ENCODE measurements at places on chromosomes 5 and 9. TPM values are rescaled to one million over a fixed set of nuclear protein-coding genes. Genes with fewer than 3 reads are reported as not detected.

GRCh38 chr5:172350212-172351181 is 66.9 kb upstream of the UBTD2 start:
- peaks cover 91% of the 10 kb centered on the region for H3K36me3 ChIP-seq
- DNase-seq: no peak
- H3K4me1 ChIP-seq: peaks cover 18% of the 10 kb centered on the region
- no peak overlapping the region for H3K27ac ChIP-seq
- H3K27me3 ChIP-seq: no peaks in the 10 kb centered on the region

DNA sequence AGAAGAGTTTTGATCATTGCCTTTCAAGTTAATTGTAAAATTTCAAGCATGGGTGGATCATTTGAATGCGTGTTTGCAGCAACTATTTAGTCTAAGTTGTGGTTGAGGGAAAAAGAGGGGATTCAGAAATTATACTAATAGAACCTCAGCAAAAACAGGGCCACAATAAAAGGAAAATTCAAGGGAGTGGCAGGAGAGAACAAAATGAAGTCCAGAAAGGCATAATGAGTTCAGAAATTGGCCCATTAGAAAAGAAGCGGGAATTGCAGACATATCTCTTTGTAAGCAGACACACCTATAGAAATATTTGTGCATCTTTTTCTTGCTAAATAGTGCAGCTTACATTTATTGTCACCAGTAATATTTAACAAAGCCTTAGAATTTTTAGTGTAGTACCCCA is 960.0 kb downstream of the CDH12 start:
- no peak for DNase-seq
- no peaks in the 10 kb centered on the region for H3K4me1 ChIP-seq

CFAP77 gene
- not detected for total RNA-seq

DNA sequence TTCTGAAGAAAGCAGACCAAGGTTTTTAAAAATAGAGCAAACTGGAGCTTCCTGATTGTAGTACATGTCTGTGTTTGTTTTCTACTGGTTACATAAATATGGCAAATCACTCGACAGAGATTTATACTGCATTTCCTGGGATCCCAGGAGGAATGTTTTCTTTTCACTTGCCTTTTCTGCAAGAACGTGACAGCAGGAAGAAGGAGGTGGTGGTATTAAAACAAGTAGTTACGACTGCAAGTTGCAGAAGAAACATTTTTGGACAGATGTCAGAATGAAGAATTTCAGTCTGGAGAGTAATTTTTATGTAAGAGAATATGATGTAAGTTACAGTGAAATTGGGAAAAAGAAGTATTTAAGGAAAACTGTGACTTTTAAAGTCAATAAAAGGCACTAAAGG is 253.7 kb upstream of the NFIL3 start:
- no peaks in the 10 kb centered on the region for H3K36me3 ChIP-seq
- no peak overlapping the region for H3K4me3 ChIP-seq
- DNase-seq: no peak
- no peak overlapping the region for H3K27ac ChIP-seq
- H3K27me3 ChIP-seq: no peaks in the 10 kb centered on the region
- peaks cover 10% of the 10 kb centered on the region for H3K4me1 ChIP-seq

DNA sequence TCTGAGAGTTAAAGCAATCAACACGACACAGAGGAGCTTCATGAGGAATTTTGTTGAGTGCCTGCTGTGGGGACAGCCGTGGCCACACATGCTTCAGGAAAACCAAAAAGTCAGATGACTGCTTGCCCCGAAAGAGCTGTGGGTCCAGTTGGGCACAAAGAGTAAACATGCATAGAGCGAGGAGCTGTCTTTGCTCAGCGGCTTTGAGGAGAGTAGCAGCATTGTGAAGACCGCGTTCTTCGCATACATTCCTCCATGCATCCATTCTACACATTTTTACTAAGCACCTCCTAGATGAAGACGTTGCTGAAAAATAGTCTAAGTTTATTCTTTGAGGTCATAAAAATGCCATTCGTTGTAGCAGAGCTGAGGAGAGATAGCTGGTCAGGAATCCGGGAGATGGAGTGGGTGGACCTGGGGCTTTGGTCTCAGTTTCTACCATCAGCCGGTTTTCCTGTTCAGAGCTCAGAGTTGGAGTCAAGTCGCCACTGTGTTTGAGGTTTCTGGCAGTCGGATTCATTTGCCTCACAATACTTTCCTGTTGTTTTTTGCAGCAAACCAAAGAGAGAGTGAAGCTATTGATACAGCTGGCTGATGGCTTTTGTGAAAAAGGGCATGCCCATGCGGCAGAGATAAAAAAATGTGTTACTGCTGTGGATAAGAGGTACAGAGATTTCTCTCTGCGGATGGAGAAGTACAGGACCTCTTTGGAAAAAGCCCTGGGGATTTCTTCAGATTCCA is 194.5 kb upstream of the OTULINL start:
- peaks cover 94% of the 10 kb centered on the region for H3K36me3 ChIP-seq
- H3K4me1 ChIP-seq: no peaks in the 10 kb centered on the region
- no peak overlapping the region for H3K4me3 ChIP-seq
- no peak overlapping the region for H3K27ac ChIP-seq
- H3K27me3 ChIP-seq: no peaks in the 10 kb centered on the region

STPG3 gene
- total RNA-seq: not detected

- H3K4me1 ChIP-seq: no peaks in the 10 kb centered on the region
- no peak for DNase-seq
- no peak overlapping the region for H3K4me3 ChIP-seq
- no peaks in the 10 kb centered on the region for H3K27me3 ChIP-seq
Measured at GRCh38 chr9:90020276-90020871, 415.6 kb downstream of the GADD45G start.

- no peak overlapping the region for H3K27ac ChIP-seq
- H3K27me3 ChIP-seq: no peaks in the 10 kb centered on the region
- no peaks in the 10 kb centered on the region for H3K36me3 ChIP-seq
- no peak for DNase-seq
Measured at GRCh38 chr5:17360879-17361278, 137.2 kb upstream of the TAF11L2 start.

- no peak overlapping the region for H3K27ac ChIP-seq
- H3K36me3 ChIP-seq: no peaks in the 10 kb centered on the region
- no peaks in the 10 kb centered on the region for H3K27me3 ChIP-seq
- H3K4me3 ChIP-seq: no peak overlapping the region
Measured at GRCh38 chr5:126809916-126810315, 33.0 kb downstream of the LMNB1 start.

GRCh38 chr9:125805586-125805985 is 58.4 kb downstream of the PBX3 start:
- H3K4me3 ChIP-seq: no peak overlapping the region
- H3K27ac ChIP-seq: no peak overlapping the region
- no peaks in the 10 kb centered on the region for H3K27me3 ChIP-seq
- no peaks in the 10 kb centered on the region for H3K36me3 ChIP-seq
- no peaks in the 10 kb centered on the region for H3K4me1 ChIP-seq
- DNase-seq: no peak

GRCh38 chr5:155017610-155018009 is 4.1 kb downstream of the KIF4B start:
- DNase-seq: no peak
- no peaks in the 10 kb centered on the region for H3K36me3 ChIP-seq
- H3K4me3 ChIP-seq: no peak overlapping the region
- no peak overlapping the region for H3K27ac ChIP-seq

DNA sequence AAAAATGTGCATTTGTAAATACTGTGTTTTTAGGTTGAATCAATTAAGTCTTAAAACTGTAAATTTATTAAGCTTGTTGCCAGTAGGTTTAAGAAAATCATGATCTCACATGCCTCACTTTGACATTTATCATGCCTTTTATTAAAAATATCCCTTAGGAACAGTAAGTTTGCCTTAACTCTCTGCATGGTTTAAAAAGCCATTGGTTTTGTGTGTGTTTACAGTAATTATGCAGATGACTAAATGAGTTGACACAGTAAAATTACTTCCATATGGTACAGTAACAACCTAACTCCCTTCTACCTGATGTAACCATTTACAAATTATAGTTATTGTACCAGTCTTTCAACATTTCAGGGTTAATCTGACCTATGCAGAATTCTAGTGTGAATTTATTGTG is 6.5 kb downstream of the RPS6 start:
- H3K27me3 ChIP-seq: no peaks in the 10 kb centered on the region
- no peak overlapping the region for H3K4me3 ChIP-seq
- H3K36me3 ChIP-seq: peaks cover 42% of the 10 kb centered on the region
- no peak overlapping the region for H3K27ac ChIP-seq

DNA sequence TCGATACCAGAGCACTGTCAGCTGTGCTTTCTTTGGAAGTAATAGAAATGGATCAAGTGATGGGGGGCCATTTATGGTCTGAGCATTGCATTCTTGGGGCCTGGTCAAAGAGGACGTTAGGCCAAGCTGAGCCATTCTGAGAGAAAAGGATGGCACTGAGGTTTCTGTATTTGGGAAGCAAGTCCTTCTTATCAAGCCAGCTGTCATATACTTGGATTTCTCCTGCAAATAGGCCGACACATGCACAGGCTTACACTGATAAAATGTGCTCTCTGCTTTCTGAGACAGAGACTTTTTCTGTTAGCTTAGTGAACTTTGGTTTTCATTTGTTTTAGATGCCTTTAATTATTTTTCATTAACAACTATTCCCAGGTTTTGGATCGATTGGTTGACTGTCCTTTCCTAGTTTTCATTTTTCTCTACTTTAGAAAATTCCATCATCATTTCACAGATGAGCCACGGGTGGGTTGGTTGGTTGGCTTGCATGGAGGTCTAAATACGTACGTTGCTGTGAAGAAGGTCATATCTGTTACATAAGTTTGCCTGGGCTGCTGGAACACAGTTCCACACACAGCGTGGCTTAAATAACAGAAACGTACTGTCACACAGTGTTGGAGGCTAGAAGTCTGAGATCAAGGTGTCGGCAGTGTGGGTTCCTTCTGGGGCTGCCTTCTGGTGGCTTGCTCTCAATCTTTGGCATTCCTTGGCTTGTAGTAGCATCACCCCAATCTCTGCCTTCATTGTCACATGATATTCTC is 20.3 kb downstream of the TMOD1 start:
- no peak overlapping the region for H3K27ac ChIP-seq
- H3K36me3 ChIP-seq: no peaks in the 10 kb centered on the region
- H3K4me3 ChIP-seq: no peak overlapping the region
- H3K4me1 ChIP-seq: no peaks in the 10 kb centered on the region

PCSK5 gene
- total RNA-seq: 1.8 TPM

GRCh38 chr5:54832045-54832444 is 153.3 kb downstream of the ESM1 start:
- H3K4me1 ChIP-seq: no peaks in the 10 kb centered on the region
- H3K27ac ChIP-seq: no peak overlapping the region
- H3K4me3 ChIP-seq: no peak overlapping the region
- no peaks in the 10 kb centered on the region for H3K36me3 ChIP-seq
- H3K27me3 ChIP-seq: no peaks in the 10 kb centered on the region

DNA sequence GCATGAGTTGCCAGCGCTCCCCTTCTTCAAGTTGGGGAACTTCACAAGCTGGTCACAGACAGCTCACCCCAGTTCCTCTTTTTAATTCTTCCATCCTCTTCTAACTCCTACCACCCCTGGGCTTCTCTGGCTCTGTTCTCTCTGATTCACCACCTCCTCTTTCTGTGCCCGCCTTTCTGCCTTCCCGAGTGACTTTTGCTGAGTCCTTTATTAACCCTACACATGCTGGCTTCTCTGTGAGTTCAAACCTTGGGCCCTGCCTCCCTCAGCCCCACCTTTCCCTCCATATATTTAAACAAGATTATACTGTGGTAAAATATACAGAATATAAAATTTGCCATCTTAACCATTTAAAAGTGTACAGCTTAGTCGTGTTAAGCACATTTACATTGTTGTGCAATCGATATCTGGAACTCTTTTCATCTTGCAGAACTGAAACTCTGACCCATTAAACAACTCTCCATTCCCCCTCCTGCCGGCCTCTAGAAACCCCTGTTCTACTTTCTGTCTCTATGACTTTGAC is 32.0 kb downstream of the SLC46A2 start:
- no peak overlapping the region for H3K4me3 ChIP-seq
- no peak overlapping the region for H3K27ac ChIP-seq
- H3K4me1 ChIP-seq: peaks cover 4% of the 10 kb centered on the region
- peaks cover 8% of the 10 kb centered on the region for H3K36me3 ChIP-seq
- H3K27me3 ChIP-seq: no peaks in the 10 kb centered on the region

DNA sequence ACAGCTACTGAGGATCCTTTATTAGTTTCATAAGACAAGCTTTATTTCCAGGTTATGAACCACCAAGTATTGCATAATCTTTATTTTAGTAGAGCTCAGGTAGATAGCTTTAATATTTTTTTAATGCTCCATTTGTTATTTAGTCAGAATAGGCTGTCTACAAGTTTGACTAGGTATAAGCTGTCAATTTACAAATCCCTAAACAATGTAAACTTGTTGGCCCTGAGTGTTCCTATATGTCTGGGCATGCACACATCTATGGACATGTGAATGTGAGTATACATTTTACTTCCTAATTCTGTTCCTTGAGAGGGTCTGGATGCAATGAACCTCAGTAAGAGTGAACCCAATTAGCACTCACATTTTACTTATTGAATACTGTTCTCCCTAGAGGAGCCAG is 722.2 kb upstream of the PTPRD start:
- H3K27ac ChIP-seq: no peak overlapping the region
- no peak overlapping the region for H3K4me3 ChIP-seq
- H3K27me3 ChIP-seq: no peaks in the 10 kb centered on the region

- H3K36me3 ChIP-seq: no peaks in the 10 kb centered on the region
- no peak overlapping the region for H3K27ac ChIP-seq
- no peak overlapping the region for H3K4me3 ChIP-seq
- H3K27me3 ChIP-seq: no peaks in the 10 kb centered on the region
- peaks cover 21% of the 10 kb centered on the region for H3K4me1 ChIP-seq
Measured at GRCh38 chr9:91187965-91188344, 173.8 kb downstream of the AUH start.

GRCh38 chr5:42089705-42090104 is 164.6 kb downstream of the FBXO4 start:
- no peaks in the 10 kb centered on the region for H3K27me3 ChIP-seq
- no peaks in the 10 kb centered on the region for H3K4me1 ChIP-seq
- no peaks in the 10 kb centered on the region for H3K36me3 ChIP-seq
